Body of pancreas (tissue), 4 donors: ENCODE measurements at places on chromosomes 3 and 15. TPM values are rescaled to one million over a fixed set of nuclear protein-coding genes. Genes with fewer than 3 reads are reported as not detected.

The SLC22A13 gene
- not detected for total RNA-seq

The GREM1 gene
- total RNA-seq = under 0.01 TPM

The SLC6A20 gene
- 5.3 TPM for total RNA-seq

The MITF gene
- total RNA-seq = 9.3 TPM

The CYP8B1 gene
- total RNA-seq = not detected

The CX3CR1 gene
- 1.3 TPM for total RNA-seq

The UNC13C gene
- not detected for total RNA-seq

The SUCNR1 gene
- 0.33 TPM for total RNA-seq

The PLSCR4 gene
- 28.5 TPM for total RNA-seq

The FBXW12 gene
- total RNA-seq = 23.7 TPM

GRCh38 chr3:71218508-71218907 lies 365.0 kb downstream of the FOXP1 start:
- no peak for DNase-seq

DNA sequence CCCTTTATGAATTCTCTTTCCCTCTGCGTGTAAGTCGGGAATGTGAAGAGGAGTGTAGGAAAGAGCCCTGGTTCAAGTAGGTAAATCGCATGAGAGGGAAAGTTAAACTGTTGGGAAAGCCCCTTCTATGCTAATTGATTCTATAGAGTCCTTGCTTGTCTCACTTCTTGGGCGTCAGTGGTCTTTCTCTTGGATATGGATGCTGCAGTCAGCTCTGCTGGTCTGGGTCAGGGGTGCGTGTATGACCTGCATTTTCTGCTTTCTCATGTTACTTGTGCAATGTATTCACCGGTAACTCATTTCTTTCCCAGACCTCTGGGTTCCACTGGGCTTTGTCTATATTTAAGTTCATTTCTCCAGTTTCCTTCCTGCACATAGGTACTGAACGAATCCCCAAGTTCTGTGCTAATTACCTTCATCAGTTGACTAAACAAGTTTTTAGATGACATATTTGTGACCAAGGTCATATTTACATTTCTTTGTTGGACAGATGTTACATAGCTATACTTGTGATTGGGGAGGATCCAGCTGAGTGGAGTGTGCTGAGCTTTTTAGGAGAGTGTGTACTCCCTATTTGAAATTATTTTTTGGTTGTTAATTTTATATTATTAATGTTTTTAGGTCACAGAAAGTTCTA lies 1.4 kb downstream of the SETD5 start:
- peak; percentile 40 for DNase-seq

DNA sequence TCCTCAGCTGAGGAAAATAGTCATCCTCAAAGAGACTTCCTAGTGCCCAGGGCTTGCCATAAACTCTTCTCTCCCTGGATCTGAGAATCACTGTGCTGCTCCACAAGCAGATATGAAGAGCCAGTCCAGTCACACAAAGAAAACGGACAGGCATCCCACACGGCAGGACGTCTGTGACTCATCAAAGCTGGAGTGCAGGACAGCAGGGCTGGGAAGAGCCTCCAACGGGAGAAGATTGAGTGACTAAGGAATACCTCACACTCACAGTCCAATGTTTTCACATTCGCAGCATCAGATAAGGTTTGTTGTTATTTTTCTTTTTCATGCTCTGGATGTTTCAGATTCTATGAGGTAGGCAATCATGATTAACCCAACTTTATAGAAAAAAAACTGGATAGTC lies 57.8 kb downstream of the NEK10 start:
- DNase-seq = no peak

GRCh38 chr3:60366486-60366885 lies 884.8 kb downstream of the FHIT start:
- DNase-seq = no peak

DNA sequence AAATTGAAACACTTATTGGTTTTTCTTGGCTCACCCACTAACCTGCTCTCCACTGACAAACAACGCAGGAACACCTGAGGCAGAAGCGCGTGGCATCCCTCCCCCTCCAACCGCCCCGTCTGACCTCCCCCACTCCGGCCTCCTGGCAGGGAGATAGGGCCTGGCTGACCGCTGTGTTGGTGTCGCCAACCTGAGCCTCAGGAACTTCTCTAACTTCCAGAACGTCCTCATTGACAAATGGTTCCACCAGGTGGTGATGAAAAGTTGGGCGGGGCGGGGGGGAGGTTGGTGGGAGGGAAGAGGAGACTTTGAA lies 22.8 kb downstream of the IL17RD start:
- no peak for DNase-seq

- DNase-seq = no peak
Measured at GRCh38 chr3:169072494-169072893, 591.0 kb downstream of the MECOM start.

GRCh38 chr3:171005648-171006047 lies 20.9 kb downstream of the SLC2A2 start:
- DNase-seq = no peak

- peak; percentile 65 for DNase-seq
Measured at GRCh38 chr3:128170866-128171516, 17.7 kb downstream of the EEFSEC start.

GRCh38 chr3:105232553-105232952 lies 134.2 kb upstream of the ALCAM start:
- no peak for DNase-seq

DNA sequence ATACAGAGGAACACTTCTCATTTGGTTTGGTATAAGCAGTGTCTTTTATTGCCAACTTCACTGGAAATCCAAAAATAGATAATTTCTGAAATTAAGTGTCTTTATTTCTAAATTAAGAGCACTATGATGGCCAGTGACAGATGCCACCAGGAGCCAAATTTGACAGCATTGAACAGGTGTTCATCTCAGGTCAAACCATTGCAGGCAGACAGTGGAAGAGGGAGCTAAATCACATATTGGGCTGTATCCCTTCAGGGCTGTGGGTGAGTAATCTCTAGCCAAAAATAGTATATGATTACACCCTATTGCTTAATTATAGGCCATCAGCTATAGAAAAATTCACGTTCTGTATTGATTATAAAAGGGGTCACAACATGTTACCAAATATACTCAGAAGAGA lies 457.7 kb downstream of the NAALADL2 start:
- DNase-seq = no peak

DNA sequence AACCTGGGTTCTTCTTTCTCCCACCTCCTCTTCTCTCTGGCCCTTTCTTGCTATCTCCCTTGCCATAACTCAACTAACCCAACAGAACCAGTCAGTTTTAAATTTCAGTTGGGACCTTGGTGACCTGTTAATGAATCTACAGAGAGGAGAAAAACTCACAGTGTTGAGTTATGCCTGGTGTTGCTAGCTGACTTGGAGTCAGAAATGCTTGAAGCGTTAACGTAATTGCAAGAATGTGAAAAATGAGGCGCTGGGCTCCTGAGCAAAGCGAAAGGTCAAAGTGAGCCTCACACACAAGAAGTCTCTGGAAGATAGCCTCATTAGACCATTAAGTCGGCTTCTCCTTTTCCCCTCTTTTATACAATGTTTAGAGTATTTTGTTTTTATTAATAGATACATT lies 18.4 kb downstream of the MEIS2 start:
- DNase-seq = no peak

DNA sequence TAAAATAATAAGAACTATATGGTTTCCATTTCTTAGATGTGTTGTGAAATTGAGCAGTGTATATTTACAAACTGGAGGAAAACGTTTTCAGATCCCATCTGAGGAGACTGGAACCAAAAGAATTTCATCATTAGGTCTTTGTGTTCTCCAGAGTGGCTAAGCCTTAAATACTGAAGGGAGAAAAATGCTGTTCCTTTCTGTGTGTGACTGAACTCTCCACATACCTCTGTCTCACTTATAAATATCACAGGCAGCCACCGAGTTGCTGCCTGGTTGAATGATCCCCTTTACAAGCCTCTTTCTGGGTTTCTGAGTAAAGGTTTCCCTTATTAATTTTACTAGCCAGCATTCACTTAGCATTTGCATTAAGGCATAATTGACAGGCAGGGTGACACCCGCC lies 913.9 kb upstream of the NR2F2 start:
- no peak for DNase-seq

- no peak for DNase-seq
Measured at GRCh38 chr3:191753196-191753595, 292.2 kb downstream of the PYDC2 start.

DNA sequence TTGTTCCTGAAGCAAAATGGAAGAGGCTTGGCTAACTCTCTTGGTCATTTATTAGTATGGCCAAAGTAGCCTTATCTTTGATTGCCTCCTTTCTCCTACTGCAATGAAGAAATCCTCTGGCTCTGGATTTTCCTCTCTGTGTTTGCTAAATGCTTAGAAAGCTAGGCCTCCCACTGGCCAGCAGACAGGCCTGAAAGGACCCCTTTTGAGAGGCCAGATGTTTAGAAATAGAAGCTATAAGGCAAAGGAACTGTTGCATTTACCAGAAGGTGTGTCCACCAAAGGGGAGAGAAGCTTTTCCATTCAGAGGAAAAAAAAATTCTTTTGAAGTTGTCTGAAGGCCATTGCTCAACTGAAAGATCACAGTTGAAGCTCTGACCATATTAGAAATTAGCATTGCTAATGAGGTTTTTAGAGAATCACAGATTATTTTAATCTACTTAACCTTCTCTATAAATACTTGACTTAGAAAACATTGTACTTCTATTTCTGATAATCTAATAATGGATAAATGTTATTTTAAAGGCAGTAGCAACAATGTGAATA lies 160.8 kb downstream of the SYNPR start:
- no peak for DNase-seq

GRCh38 chr15:85691350-85692240 lies 103.1 kb downstream of the KLHL25 start:
- no peak for DNase-seq

DNA sequence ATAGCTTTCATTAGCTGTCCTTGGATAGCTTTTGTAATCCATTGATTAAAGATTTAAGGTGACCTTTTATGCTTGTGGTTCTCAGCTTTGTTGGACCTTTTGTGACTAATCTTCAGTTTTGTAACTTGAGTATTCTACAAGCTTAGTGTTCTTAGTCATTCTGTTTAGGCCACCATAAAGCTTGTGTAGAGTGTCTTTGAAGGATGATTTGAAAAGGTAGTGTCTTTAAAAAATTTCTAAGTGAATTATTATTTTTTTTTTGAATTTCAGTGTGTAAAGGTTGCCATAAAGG lies 7.5 kb downstream of the MORF4L1 start:
- DNase-seq = no peak

DNA sequence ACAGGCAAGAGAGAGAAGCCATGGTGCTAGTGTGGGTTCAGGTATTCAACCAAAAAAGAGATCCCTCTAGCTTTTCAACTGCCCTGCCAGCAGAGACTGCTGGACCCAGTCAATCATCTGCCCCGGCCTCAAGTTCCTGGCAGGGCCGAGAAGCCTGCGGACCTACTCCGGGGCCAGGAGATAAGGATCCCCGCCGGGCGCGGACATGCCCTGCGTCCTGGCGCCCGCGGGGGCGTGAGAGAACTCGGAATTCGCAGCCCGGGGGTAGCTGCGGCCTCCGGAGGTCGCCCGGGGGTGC lies 821 bp upstream of the MAGI1 start:
- DNase-seq = peak; percentile 48

DNA sequence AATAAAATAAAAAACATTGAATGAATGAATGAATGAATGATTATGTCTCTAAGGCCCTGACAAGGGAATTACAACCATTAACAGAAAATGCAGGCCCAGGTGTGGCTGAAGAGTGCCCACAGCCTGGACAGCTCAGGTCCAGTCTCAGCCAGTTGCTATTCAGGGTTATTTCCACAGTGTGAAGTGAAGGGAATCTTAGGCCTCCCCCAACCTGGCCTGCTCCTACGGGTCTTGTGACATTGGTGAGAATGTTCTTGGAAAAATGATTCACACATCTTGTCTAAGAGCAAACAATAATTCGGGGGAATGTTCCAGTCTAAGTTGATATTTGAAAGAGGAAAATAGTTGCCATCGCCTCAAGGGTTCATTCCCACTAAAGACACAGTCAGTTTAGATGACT lies 37.0 kb downstream of the MINDY4B start:
- no peak for DNase-seq

DNA sequence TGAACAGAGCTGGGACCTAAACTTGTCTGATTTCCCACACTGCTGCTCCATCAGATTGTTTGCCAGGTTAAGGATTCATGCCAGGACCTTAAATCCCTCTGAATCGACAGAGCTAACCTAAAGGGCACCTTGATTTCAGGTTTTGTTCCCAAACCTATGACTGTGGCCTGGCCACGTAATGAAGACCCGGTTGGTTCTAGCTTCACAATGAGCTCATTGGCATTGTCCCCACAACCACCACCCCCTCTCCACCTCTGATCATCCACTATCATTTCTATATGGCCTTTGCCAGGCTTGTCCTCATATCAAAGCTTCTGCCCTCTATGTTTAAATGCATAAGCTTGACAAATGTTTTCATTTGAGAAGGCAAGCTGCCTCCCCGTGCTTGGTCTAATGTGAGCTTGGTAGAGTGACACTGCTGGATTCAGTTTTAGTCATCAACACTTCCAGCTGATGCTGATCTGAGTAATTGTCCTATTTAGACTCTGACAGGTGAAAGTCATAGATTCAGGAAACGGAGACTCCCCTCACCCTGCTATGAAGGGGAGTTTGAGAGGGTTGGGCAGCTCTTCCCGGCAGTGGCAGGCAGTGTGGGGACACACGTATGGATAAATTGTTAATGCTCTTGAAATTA lies 407.1 kb upstream of the CFAP20DC start:
- no peak for DNase-seq

DNA sequence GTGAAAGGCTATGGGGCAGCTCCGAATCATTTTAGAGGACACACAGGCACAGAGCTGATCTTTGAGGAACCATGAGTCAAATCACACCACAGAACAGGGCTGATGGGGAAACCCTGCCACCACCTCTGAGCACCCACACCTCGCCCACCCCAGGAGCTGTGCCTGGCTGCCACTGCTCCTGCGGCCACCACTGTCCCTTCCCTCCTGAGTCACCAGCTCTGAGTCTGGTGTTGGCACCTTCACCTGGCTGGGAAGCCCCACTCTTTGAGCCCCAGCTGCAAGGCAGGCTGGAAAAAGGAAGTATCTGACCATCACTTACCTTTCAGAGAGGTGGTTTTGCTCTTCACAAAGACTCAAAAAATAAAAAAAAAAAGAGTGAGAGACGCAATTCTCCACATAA lies 63.6 kb upstream of the MEF2A start:
- no peak for DNase-seq

DNA sequence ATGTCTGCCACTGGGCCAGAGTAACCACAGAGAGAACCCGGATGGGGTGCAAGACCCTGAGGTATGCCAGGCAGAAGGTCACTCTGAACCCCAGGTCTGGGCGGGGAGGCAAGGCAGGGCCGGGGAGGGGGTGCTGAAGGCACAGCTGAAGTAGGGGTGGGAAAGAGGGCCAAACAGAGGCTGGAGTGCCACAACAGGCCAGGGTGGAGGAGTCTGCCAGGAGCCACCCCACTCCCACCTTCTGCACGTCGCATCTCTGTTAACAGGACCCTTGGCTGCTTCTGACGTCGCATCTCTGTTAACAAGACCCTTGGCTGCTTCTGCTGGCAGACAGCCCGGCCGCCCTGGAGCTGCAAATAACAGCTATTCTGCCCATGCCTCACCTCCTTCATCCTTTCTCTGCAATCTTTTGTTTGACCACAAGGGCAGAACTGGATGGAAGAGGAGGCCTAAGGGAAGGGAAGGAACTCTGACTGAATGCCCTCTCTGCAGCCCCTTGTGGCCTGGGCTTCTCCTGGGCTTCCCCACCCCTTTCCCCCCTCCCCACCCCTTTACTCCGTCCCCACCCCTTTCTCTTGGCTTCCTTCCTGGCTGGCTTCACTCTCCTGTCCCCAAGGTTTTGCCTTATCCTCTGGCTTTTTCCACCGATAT lies 20.6 kb upstream of the FBLN2 start:
- no peak for DNase-seq

- DNase-seq = peak; percentile 41
Measured at GRCh38 chr3:38133557-38134405, 3.1 kb downstream of the ACAA1 start.

GRCh38 chr3:13164893-13165492 lies 91.8 kb upstream of the IQSEC1 start:
- DNase-seq = no peak
